Right ventricle myocardium superior (tissue), 1 donor: ENCODE measurements at places on chromosomes 4 and X.
A peak's percentile ranks its signal among the peaks of the same experiment; 100 is the strongest.

DNA sequence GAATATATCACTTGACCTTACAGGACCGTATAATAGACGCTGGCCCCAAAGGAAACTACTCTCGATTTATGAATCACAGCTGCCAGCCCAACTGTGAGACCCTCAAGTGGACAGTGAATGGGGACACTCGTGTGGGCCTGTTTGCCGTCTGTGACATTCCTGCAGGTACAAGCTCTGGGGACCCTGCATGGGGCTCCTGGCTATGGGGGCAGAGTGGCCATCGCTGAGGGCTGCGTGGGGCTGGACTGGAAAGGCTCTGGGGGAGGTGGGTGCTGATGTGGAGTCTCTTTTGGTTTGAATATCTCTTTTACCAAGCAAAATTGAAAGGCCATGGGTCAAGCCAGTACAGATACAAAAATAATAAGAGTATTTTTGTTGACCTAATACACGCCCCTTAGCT, 33.9 kb downstream of the NELFA start:
- DNase-seq = no peak

GRCh38 chr4:125420526-125420925, 105.8 kb downstream of the FAT4 start:
- DNase-seq = no peak

- DNase-seq = no peak
Observed at GRCh38 chr4:118761397-118762016, 74.4 kb downstream of the SEC24D start.

DNA sequence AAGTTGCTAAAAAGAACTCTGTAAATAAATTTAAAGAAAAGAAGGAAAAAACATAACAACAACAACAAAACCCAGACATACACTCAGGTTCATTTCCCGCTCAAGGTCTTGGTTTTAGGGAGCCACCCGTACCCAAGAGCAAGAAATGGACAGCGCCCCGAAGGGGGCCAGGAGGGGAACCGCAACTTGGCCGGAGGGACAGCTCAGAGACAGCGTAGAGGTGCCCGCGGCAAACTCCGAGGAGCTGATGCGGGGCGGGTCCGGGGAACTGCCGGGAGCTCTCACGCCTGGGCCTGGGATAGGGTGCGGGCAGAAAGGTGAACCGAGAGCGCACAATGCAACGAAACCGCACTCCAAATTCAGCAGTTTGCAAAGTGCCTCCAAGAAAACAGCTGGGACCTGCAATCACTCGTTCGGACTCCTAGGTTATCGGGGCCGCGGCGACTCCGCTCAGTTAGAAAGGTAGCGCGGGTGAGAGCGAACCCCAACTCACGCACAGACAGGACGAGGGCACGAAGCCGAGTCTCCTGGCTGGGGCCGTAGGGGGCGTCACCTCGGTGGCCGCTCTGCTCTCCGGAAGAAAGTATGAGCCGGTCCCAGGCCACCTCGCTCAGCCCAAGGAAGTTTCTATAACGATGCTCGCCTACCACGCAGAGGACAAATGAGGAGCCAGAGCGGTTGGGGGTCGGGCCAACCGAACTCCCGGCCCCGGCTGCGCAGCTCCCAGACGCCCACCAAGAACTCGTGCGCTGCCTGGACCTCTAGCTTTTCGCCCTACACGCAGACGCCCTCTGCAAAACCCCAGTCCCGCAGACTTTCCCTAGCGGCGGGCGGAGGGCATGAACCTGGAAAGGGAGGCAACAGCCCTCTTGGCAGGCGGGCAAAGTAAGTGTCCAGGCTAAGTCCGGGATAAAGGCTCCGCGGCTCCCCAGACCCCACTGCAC, 1.4 kb downstream of the NDNF start:
- peak; percentile 56 for DNase-seq

GRCh38 chrX:87236830-87237440, 280.7 kb upstream of the KLHL4 start:
- DNase-seq = no peak

DNA sequence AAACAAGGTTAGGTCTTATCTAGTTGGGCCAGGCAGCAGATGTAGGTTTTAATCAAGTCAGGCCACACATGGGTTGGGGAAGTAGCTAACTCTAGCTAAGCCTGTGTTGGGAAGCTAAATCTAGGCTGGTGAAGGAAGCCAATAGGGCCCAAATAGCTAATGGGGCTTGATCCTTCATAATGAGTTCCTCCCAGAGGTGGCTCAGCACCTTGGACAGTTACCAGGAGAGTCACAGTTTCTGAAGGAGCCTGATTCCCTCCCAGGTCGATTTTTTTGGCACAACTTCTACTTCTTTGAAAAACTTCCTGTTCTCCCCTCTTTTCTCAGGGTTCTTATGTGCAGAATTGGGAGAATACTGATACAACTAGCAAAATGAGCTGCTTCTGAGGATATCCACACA, 242.5 kb upstream of the PRPS2 start:
- DNase-seq = no peak

- DNase-seq = no peak
Observed at GRCh38 chr4:79049840-79050540, 110.8 kb upstream of the PAQR3 start.

DNA sequence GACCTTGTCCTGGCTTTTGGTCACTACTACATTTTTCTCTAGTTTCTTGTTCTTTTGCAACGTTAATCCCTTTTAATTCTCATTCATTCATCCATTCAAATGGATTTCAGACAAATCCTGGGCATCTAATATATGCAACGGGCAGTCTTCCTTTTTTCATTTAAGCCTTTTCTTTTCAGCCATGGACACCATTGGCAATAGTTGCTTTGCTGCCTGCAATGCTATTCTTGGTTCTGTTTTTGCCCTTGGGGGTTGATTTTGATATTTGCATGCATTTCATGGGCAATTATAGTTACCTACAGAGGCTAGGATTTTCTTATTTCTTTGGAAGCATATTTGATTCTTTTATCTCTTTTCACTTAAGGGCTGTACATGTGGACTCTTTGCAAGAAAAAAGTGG, 180.5 kb upstream of the ARX start:
- DNase-seq = no peak

GRCh38 chrX:65751519-65751918, 84.1 kb downstream of the MSN start:
- no peak for DNase-seq

DNA sequence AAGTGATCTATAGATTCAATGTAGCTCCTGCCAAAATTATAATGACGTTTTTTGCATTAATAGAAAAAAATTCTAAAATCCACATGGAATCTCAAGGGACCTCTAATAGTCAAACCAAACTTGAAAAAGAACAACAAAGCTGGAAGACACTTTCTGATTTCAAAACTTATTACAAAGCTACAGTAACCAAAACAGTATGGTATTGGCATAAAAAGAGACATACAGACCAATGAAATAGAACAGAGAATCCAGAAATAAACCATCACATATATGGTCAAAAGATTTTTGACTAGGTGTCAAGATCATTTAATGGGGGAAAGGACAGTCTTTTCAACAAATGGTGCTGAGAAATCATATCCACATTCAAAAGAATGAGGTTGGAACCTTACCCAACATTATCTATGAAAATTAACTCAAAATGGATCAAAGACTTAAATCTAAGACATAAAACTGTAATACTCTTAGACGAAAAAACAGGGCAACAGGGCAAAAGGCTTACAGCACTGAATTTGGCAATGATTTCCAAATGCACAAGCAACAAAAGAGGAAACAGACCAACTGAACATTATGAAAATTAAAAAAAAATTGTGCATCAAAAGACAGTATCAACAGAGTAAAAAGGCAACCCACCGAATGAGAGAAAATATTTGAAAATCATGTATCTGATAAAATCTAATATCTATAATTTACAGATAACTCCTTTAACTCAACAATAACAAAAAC, 3.9 kb downstream of the FBXO8 start:
- DNase-seq = no peak

- no peak for DNase-seq
Observed at GRCh38 chr4:149766135-149766534, 49.5 kb downstream of the IQCM start.

- no peak for DNase-seq
Observed at GRCh38 chr4:40437741-40438383, 102.7 kb downstream of the CHRNA9 start.

DNA sequence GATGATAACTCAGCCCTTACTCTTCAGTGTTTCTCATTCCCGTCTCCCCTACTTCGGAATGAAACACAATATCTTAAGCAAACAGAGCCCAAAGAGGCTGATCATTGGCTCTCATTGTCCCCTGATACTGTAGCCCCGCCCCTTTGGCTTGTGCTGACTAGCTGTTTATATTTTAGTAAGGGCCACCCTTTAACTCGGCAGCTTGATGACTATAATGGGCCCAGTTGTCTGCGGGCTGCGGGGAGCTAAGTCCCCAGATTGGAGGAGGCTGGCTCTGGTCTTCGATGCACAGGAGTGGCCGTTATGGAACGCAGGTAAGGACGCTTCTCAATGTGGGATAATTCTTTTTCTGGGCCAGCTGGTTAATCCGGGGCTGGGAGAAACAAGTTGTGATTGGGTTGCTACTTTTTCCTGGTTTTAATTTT, at the start of gene TRIM2:
TSS of gene TRIM2 (plus strand) at position 197 of the 425 bp plus-strand sequence. CDS start at position 285, 88 bp downstream.
- peak; percentile 81 for DNase-seq

DNA sequence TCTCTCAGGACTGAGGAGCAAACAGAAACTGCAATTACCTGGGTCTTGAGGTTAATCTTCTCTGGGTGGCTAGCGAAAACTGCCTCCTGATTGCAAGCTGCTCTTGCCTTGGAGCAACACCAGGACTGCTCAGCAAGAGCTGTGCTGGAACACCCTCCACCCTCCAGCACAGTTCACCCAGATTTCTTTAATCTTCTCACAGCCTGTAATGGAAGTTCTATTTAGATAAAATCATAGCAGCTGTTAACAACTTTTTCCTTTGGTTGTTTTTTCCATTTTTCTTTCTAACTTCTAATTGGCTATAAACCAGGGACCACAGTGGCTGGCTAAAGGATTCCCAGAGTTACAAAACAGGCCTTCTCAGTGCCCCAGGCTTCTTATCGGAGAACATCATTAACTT, 36.3 kb downstream of the OPHN1 start:
- DNase-seq = no peak

- DNase-seq = no peak
Observed at GRCh38 chr4:52853351-52853750, 8.8 kb upstream of the RASL11B start.

- no peak for DNase-seq
Observed at GRCh38 chr4:25485104-25485503, 108.0 kb downstream of the ANAPC4 start.

- DNase-seq = no peak
Observed at GRCh38 chrX:136598631-136599030, 49.3 kb upstream of the CD40LG start.

GRCh38 chr4:136748773-136749172, 783.5 kb downstream of the PCDH18 start:
- DNase-seq = no peak

- no peak for DNase-seq
Observed at GRCh38 chrX:105972690-105973386, 65.7 kb downstream of the SERPINA7 start.

DNA sequence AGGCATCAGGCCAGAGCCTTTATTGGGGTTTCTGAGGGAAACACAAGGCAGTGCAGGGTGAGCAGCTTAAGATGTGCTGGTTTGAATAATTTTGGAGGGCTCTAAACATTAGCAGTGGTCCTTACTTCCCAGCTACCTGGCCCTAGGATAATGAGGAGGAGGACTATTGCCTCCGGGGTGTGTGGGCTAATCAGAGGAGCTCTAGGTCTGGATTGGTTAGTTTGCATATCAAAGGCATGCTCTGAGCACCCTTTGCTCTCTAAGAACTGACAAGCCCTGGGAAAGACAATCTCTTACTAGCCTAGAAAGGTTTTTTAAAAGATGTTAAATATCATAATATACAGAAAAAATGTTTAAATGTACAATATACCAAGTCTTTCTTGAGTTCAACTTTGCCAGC, 58.4 kb downstream of the RXFP1 start:
- DNase-seq = no peak

- peak; percentile 6 for DNase-seq
Observed at GRCh38 chr4:6331018-6331417, 61.4 kb downstream of the WFS1 start.

DNA sequence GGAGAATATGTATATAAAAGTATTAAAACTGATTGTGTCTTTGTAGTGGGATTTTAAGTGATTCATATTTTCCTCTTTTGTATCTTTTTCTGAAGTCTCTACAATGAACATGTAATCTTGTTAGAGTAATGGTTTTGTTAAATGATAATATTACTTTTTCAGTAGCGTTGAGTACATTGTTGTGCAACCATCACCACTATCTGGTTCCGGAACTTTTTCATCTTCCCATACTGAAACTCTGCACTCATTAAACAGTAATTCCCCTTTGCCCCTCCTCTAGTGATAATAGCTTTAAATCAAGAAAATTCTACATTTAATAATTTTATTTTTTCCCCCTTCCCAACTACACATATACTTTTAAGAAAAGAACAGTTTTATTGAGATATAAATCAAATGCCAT, 23.3 kb downstream of the SHROOM3 start:
- no peak for DNase-seq

GRCh38 chr4:149949381-149949780, 128.9 kb upstream of the DCLK2 start:
- DNase-seq = no peak

GRCh38 chrX:69268611-69269010, 103.4 kb upstream of the PJA1 start:
- DNase-seq = no peak

DNA sequence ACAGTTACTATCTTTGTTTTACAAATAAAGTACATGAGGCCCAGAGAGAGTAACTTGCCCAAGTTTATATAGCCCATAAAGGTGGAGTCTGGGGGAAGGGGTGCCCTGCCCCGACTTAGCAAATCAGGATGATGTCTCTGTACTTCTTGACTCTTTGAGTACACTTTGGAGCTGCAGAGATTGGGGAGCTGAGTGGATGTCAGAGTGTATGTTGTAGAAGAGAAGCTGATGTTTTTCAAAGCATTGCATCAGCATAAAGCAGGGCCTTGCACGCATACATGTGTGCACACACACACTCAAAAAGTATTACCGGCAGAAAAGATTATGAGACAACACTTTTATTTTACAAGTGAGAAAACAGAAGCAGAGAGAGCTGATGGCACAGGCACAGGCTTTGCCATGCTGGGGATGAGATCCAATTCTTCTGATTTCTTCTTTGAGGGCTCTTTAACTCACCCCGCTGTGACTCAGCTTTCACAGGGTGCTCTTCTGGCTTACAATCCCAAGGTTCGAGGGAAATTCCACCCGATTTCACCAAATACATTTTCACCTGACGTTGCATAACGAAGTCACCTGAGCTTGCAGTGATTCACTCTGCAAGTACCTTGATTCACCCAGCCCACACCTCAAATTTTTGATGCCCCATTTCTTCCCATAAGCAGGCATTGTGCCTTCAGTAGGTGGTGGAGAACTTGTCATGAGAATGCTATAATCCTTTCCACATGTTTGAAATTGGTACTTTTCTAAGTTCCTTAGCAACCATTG, 292.8 kb upstream of the BOD1L1 start:
- DNase-seq = no peak

GRCh38 chrX:49039598-49040375, 3.4 kb downstream of the TFE3 start:
- DNase-seq = peak; percentile 72
